ENCODE measurements at places on chromosomes 3 and 15.

GRCh38 chr3:130820976-130821375 lies 72.9 kb upstream of the ATP2C1 start:
- no peak for DNase-seq

GRCh38 chr3:187963003-187963676 lies 190.8 kb upstream of the LPP start:
- DNase-seq, result no peak

DNA sequence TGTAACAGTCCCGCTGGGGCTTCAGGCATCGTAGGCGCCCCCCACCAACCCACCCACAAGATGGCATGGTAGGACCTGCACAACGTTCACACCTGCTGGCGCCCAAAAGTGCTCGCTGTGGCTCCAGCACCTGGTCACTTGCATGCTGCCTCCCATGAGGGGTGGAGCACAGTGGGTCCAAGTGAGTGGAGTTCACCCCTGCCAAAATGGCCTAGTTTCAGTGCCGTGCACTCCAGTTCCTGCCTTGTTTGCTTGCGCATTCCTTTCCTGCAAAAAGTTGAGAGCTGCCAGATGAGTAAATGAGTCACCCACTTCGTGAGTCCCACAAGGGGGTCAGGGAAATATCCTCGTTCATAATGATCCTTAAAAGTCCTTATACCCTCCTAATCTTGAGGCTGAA lies 788.7 kb upstream of the DPPA4 start:
- no peak for DNase-seq

- no peak for DNase-seq
Observed at GRCh38 chr3:58173029-58173668, 37.6 kb downstream of the DNASE1L3 start.

DNA sequence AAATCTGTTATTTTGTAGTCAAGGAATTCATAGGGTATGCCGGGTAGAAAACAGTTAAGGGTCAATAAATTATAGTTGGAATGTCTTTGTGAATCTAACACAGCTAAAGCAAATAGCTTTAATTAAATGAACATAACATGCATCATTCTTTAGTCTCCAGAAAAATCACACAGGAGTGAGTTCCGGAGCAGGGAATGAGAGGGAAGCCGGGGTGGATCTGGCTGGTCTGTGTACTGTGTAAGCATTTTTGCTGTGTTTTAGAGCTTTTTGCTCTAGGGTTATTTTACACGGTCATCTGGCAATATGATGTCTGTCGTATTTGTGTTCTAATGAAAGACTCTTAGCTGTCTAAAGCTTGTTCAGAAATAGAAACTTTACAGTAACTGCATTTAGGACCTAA lies 57.5 kb downstream of the MED12L start:
- DNase-seq, result no peak

GRCh38 chr15:30905821-30906220 lies 2.1 kb downstream of the FAN1 start:
- DNase-seq, result no peak

DNA sequence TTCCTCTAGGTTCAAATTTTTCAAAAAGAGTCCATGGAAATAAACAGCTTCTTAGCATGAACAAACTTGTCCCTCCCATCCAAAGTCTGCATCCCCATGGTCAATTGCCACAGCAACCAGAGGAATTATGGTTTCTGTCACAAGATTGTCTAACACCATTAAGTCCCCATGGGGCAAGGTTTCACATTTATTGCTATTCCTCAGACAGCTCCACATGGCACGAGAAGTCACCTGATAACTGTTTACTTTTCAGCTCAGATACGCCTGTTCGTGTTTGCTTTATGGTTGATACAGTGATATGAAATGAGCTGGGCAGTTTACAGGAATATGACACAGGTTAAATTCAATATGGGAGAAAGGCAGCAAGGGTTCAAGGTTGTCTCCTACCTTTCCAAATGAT lies 37.9 kb upstream of the MUC13 start:
- DNase-seq, result no peak

- DNase-seq, result no peak
Observed at GRCh38 chr3:143295201-143296080, 175.9 kb downstream of the CHST2 start.

- DNase-seq, result no peak
Observed at GRCh38 chr3:170162630-170163029, 18.9 kb downstream of the PHC3 start.

GRCh38 chr3:17151598-17152373 lies 267.0 kb downstream of the PLCL2 start:
- DNase-seq, result peak; percentile 69

DNA sequence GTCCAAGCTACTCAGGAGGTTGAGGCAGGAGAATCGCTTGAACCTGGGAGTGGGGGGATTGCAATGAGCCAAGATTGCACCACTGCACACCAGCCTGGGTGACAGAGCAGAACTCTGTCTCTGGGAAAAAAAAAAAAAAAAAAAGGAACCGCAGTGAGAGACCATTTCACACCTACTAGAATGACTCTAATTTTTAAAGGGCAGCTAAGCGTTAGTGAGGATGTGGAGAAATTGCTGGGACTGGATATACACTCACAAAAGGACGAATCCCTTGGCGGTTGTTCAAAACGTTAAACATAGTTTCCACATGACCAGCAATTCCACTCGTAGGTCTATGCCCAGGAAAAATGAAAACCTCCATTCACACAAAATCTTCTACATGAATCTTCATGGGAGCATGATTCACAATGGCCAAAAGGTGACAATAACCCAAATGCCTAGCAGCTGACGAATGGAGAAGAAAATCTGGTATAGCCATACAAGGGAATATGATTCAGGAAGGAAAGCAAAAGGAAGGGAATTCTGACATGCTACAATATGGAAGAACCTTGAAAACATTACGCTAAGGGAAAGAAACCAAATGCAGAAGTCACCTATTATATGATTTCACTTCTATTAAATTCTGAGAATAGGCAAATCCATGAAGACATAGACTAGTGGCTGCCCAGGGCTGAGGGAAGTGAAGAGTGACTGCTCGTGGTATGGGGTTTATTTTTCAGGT lies 127.0 kb downstream of the CHSY1 start:
- no peak for DNase-seq

DNA sequence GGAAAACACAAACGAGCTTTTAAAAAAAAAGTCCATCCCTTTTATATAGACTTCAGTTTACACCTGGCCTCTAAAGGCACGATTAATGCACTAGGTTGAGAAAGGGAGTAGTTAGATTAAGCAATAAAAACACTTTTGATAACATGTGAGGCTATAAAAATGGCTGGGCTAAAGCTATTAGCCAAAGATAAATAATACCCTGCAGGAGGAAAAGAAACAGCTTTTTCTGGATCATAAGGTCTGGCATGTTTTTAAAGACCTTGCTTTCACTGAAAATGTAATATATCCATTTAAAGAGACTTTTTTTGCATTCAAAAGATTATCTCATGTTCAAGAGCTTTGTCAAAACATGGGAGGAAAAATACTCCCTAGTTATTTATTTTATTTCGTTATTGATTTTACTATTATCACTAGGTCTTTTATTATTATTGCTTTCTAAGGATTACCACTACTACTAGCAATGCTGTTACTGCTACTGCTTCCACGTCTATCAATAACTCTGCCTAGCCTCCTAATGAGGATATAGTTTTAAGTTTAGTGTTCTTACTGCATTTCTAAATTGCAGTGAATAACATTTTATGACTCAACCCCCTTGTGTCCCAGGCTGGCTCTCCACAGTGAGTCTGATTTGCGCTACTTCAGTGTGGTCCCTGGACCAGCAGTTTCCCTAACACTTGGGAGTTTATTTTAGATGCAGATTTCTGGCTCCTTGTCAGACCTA lies 93.4 kb downstream of the THRB start:
- no peak for DNase-seq

GRCh38 chr3:130826516-130827182 lies 67.2 kb upstream of the ATP2C1 start:
- DNase-seq, result no peak

- DNase-seq, result no peak
Observed at GRCh38 chr15:36948982-36949381, 151.4 kb downstream of the MEIS2 start.

- no peak for DNase-seq
Observed at GRCh38 chr3:196354132-196354531, 15.9 kb upstream of the TM4SF19 start.

DNA sequence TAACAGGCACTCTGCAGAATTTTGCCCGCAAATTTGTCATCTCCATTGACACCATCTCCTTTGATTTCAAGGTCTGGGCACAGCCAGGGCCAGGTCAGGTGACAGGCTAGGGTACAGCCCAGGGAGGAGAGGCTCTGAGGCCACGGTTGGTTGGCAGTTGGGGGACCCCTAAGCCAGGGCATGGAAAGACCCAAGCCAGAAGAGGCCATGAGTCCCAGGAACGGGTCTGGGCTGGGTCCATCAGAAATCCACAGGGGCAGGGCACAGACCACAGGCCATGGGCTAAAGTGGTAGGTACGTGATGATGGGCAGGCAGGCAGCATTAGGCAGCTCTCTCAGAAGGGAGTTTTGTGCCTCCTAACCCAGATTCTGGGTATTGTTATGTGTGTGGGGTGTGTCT lies 45.8 kb downstream of the SEMA3G start:
- no peak for DNase-seq

DNA sequence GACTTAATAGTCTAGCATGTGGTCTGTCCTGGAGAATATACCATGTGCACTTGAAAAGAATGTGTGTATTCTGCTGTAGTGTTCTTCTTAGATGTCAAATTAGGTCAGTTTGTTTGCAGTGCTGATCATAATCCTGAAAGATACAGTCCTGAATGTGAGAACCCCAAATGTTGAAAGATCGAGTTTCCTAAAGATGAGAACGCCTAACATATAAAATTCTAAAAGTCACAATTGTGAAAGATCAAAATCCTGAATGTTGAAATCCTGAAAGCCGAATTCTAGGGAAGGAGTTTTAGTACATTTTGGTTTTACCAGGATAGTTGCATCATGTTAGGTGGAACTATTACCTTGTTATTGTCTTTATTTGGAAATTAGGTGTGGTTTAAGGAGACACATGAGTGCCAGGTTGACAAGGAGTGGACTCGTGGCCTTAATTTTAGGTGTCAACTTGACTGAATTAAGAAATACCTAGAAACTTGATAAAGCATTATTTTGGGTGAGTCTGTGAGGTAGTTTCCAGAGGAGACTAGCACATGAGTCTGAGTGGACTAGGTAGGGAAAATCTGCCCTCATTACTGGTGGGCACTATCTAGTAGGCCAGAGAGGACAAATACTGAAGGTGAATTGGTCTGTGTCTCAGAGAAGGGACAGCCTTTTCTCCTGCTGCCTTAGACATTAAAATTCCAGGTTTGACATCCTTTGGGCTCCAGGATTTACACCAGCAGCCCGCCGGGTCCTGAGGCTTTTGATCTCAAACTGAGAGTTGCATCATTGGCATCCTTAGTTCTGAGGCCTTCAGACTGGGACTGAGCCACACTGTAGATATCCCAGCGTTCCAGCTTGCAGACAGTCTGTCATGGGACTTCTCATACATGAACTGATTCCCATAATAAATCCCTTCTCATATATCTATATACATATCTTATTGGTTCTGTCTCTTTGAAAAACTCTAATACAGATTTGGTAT lies 77.1 kb downstream of the LRRC28 start:
- no peak for DNase-seq
